Activated T-helper 1 cell treated with Interleukin-2 at 50 U/mL for 16 hours (primary cell): ENCODE measurements at places on chromosomes 3 and 15.

DNA sequence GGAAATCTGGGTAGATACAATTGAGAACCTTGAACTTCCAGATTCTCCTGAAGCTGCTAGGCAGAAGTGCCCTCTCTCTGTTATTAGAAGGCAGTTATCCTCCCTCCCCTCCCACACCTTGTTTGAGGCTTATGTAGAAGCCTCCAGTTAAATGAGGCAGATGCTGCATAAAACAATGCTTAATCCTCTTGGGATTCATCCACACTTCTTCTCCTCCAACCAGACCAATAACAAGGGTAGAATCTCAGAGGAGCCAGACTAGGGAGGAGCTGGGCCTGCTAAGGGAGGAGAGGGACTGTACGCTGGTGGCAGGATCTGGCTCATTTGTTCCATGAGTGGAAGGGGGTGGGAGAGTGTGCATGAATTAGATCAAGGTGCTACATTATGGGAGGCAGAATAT lies 88.3 kb upstream of the PRR23C start:
- DNase-seq: no peak

GRCh38 chr3:48990636-48991469 lies 812 bp downstream of the P4HTM start:
- DNase-seq: no peak

DNA sequence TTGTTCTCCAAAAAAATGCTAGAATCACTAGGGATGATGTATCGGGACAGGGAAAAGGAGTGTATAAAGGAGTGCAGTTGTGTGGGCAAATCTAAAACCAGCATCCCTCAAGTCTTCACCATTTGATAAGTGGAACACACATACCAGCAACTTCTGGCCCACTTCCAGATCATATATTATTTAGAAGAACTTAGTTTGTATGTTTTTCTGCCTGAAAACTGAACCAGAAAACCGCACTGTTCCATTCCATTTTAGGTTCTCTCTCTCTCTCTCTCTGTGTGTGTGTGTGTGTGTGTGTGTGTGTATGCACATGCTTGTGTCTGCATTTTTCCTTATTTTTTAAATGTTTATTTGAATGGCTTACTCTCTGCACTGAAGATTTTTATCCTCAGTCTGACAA lies 93.5 kb downstream of the SERPINI1 start:
- DNase-seq: no peak

GRCh38 chr3:113057117-113057516 lies 66.3 kb downstream of the GTPBP8 start:
- DNase-seq: no peak

GRCh38 chr3:28768439-28768838 lies 419.8 kb upstream of the AZI2 start:
- DNase-seq: no peak
